Upper lobe of right lung (tissue), 1 donor: ENCODE measurements at places on chromosomes 3 and 15.

DNA sequence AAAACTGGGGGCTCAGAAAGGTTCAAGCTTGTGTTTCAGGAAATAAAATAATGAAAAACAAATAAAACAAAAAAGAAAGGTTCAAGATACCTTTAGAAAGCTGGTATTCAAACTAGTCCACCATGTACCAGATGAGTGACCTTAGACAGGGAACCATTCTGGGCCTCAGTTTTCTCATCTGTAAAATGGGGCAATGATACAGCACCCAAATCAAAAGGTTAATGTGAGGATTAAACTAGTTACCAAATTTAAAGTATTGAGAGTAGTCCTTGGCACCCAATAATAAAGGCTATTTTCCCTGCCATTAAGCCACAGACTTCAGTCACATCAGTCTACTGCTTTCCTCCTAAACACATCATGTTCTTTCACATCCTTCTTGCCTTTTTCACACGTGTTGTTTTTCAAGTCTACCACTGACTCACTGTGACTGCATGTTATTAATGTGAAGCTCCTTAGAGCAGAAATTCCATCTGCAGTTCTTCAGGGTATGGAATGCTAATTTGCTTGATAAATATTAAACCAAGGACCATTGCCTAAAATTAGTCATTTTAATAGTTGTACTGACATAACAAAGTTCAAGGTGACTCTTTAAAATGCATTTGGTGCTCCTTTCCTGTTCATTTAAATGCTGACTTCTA lies 19.9 kb downstream of the TAMM41 start:
- DNase-seq = no peak
- H3K36me3 ChIP-seq = peaks cover 80% of the 10 kb centered on the region
- no peak overlapping the region for H3K4me3 ChIP-seq
- no peak overlapping the region for H3K27ac ChIP-seq
- H3K4me1 ChIP-seq = no peaks in the 10 kb centered on the region

DNA sequence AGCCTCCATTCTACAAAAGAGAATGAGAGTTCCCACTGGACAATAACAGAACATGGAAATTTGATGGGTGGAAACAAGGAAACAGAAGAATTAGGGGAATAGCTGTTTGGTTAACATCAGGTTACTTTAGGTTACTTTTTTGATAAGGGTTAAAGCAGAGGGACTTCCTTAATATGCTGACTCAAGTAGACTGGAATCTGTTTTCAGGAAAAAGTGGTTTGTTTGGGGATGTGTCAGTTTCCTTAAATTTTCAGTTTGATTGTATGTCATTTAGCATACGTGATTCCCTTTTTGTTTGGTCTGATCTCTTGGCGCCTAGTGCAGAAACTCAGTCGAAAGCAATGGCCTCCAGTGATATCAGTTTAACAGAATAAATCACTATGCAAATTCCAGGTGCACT lies 411.8 kb upstream of the GRM7 start:
- no peaks in the 10 kb centered on the region for H3K36me3 ChIP-seq
- no peak overlapping the region for H3K4me3 ChIP-seq
- no peak overlapping the region for H3K27ac ChIP-seq
- H3K27me3 ChIP-seq = no peaks in the 10 kb centered on the region
- H3K4me1 ChIP-seq = no peaks in the 10 kb centered on the region

- no peak overlapping the region for H3K4me3 ChIP-seq
- H3K4me1 ChIP-seq = no peaks in the 10 kb centered on the region
- peak; percentile 22 for DNase-seq
These were observed 254.4 kb upstream of the GPR149 start for GRCh38 chr3:154684440-154684839.

GRCh38 chr3:46947981-46948791 lies 28.4 kb downstream of the CCDC12 start:
- no peaks in the 10 kb centered on the region for H3K27me3 ChIP-seq
- peak; percentile 82 for DNase-seq
- H3K4me1 ChIP-seq = peaks cover 94% of the 10 kb centered on the region
- no peaks in the 10 kb centered on the region for H3K36me3 ChIP-seq

- DNase-seq = no peak
- H3K4me1 ChIP-seq = no peaks in the 10 kb centered on the region
- no peak overlapping the region for H3K27ac ChIP-seq
- H3K27me3 ChIP-seq = no peaks in the 10 kb centered on the region
- H3K4me3 ChIP-seq = no peak overlapping the region
These were observed 468.6 kb upstream of the AGTR1 start for GRCh38 chr3:148229107-148229506.

- peak; percentile 71 for DNase-seq
- no peak overlapping the region for H3K4me3 ChIP-seq
- no peaks in the 10 kb centered on the region for H3K27me3 ChIP-seq
- no peaks in the 10 kb centered on the region for H3K36me3 ChIP-seq
- no peaks in the 10 kb centered on the region for H3K4me1 ChIP-seq
These were observed 265.2 kb upstream of the TLE3 start for GRCh38 chr15:70362886-70363285.

- H3K36me3 ChIP-seq = peaks cover 52% of the 10 kb centered on the region
- peaks cover 41% of the 10 kb centered on the region for H3K4me1 ChIP-seq
- no peaks in the 10 kb centered on the region for H3K27me3 ChIP-seq
- H3K27ac ChIP-seq = no peak overlapping the region
- DNase-seq = no peak
These were observed 66.8 kb upstream of the HACD2 start for GRCh38 chr3:123651449-123652341.

DNA sequence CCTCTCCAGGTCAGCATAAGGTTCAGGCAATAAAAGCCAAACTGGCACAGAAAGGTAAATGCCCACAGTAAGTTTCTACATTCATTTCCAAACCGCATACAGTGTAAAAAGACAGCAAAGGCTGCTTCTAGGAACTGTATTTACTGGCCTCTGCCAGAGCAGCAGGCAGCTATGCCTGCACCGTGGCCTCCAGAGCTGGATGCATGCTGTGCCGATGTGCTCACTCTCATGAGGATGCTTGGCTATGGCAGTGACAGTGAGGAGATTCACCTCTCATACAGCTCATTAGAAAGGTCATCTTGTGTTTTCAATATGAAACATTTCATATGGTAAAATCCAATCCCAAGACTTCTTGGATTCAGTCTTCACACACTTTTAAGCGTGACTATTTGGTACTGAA lies 50.3 kb downstream of the UBP1 start:
- H3K27me3 ChIP-seq = no peaks in the 10 kb centered on the region
- no peak for DNase-seq
- H3K4me3 ChIP-seq = no peak overlapping the region
